ENCODE measurements at places on chromosomes 11 and 22. TPM values are rescaled to one million over a fixed set of nuclear protein-coding genes. Genes with fewer than 3 reads are reported as not detected.

GRCh38 chr11:6735306-6735705 is 36.5 kb downstream of the OR2AG2 start:
- H3K4me3 ChIP-seq, result no peak overlapping the region
- no peak overlapping the region for H3K27ac ChIP-seq
- peaks cover 10% of the 10 kb centered on the region for H3K4me1 ChIP-seq
- peaks cover 7% of the 10 kb centered on the region for H3K27me3 ChIP-seq
- H3K36me3 ChIP-seq, result no peaks in the 10 kb centered on the region

DNA sequence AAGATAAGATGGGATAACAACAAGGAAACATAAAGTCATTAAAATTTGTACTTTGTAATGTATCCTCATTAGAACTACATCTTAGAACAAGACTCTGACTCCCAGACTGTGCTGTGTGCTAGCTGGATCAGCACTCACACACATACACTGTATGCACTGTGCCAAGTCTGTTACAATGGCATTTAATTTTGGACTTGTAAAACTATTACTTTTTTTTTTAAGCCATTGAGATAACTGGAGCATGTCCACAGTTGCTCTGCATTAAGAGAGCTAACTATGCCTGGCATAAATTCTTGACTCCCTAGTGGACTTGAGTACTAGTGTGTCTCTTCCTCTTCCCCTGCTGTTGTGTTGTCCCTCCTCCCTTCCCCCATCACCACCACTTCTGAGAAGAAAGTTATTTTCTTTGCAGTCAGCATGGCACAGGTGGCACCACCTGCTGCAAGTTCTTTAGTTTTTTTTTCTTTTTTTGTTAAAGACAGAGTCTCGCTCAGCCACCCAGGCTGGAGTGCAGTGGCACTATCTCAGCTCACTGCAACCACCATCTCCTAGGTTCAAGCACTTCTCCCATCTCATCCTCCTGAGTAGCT is 268.6 kb downstream of the TMEM135 start:
- no peak overlapping the region for H3K27ac ChIP-seq
- no peaks in the 10 kb centered on the region for H3K36me3 ChIP-seq
- H3K27me3 ChIP-seq, result no peaks in the 10 kb centered on the region
- DNase-seq, result no peak
- H3K4me1 ChIP-seq, result no peaks in the 10 kb centered on the region
- no peak overlapping the region for H3K4me3 ChIP-seq

MOGAT2 gene
- total RNA-seq, result not detected

GRCh38 chr11:123587559-123587958 is 66.9 kb downstream of the SCN3B start:
- H3K27me3 ChIP-seq, result peaks cover 2% of the 10 kb centered on the region
- H3K4me1 ChIP-seq, result peaks cover 45% of the 10 kb centered on the region
- H3K27ac ChIP-seq, result no peak overlapping the region
- no peak for DNase-seq
- peaks cover 24% of the 10 kb centered on the region for H3K36me3 ChIP-seq

DENND5A gene
- 89.2 TPM for total RNA-seq

KRTAP5-2 gene
- not detected for total RNA-seq

GRCh38 chr11:88357323-88358039 is 19.9 kb upstream of the CTSC start:
- peak overlapping the region; percentile 66 for H3K27ac ChIP-seq
- H3K4me3 ChIP-seq, result peak overlapping the region; percentile 5

LRRC56 gene
- 0.69 TPM for total RNA-seq

OR51E1 gene
- total RNA-seq, result not detected
